NCI-H524 treated with DMSO at 0.1 percent for 48 hours (cell line): ENCODE measurements at places on chromosomes 6 and 20.

GRCh38 chr20:45959126-45959525 lies 12.9 kb downstream of the ZNF335 start:
- DNase-seq = no peak

GRCh38 chr6:157758516-157759023 lies 64.5 kb upstream of the SNX9 start:
- DNase-seq = no peak

DNA sequence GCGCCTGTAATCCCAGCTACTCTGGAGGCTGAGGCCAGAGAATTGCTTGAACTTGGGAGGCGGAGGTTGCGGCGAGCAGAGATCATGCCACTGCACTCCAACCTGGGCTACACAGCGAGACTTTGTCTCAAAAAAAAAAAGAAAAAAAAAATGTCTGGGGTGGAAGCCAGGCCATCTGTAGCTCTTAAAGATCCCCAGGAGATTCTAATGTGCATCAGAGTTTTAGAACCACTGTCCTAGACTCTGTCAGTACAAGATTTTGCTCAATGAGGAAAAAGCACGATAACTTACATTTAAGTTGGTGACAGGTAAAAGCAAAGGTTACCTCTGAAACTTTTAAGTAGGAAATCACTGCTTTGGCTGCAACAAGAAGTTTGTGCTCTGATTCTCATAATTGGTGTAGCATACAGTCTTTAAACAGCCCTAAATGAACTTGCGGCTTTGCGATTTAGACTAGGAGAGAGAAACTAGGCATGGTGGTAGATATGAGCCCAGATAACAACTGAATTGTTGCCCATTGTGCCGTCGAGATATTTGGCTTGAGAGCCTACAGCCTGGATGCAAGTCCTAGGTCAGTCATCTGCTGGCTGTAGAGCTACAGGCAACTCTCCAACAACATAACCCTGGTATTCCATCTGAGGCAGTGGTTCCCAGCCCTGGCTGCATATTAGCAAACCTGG lies 67.2 kb downstream of the BACH2 start:
- DNase-seq = no peak

DNA sequence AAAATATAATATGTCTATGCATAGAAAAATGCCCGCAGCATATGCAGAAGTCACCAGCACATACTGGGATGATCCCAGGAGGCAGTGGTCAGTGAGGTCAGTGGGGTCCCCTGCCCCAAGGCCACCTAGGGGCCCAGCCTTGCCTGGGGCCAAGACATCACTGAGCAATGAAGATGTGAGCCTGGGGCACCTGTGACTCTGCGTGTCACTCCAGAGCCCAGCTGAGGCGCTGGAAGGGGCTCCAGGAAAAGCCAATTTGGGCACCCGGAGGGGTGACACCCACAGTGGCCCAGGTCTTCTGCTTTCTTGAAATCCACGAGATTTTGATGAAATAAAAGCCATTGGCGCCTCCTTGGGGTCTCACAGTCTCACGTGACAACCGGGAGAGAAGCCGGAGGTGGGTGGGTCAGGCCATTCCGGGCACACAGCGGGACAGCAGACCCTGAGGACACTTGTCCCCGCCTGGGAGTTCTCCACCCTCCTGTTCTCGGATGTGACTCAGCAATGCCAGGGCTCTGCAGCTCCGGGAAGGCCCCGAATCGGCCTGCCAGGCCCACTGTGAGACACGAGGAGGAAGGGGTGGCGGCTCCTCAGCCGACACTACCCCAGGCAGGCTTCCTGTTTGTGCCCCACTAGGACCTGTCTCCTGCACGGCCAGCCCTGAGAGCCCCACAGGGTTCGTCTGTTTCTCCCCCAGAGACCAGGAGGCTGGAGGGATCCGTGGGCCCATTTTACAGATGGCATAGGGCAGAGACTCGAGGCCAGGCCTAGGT lies 24.4 kb upstream of the SLCO4A1 start:
- no peak for DNase-seq

DNA sequence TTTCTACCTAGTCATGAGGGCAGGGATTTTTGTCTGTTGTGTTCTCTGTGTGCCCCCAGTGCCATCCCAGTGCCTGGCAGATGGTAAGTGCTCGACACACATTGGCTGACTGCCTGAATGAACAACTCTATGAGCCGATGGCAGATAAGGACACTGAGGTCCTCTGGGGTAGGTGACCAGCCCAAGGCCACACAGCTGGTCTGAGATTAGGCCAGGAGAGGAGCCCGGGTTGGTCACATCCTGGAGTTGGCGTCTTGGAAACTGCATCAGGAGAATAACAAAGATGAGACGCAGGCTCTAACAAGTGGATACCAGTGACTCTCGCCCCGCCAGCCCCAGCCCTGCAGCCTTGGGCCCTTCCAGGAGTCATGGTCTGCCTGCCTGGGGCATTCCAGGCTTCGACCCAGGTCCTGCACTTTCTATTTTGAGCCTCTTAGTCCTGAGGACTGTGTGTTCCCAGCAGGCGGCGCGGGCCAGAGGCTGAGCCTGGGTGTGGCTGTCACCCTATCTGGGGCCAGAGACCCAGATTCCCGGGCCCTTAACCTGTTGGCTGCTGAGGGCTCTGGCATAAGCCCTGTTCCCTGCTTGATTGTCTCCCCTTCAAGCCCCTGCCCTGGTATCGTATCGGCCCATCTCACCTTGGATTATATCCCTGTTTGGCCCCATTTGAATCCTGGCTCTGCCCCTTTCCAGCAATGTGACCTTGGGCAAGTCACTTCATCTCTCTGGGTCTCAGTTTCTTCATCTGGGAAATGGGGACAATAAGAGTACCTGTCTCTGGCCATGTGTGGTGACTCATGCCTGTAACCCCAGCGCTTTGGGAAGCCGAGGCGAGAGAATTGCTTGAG lies 88.3 kb downstream of the CEBPB start:
- DNase-seq = no peak
